ENCODE measurements at places on chromosomes 7 and 10.

- DNase-seq: no peak
Observed at GRCh38 chr7:40329601-40330153, 194.9 kb downstream of the SUGCT start.

- DNase-seq: no peak
Observed at GRCh38 chr7:95059842-95060313, 152.5 kb downstream of the PPP1R9A start.

DNA sequence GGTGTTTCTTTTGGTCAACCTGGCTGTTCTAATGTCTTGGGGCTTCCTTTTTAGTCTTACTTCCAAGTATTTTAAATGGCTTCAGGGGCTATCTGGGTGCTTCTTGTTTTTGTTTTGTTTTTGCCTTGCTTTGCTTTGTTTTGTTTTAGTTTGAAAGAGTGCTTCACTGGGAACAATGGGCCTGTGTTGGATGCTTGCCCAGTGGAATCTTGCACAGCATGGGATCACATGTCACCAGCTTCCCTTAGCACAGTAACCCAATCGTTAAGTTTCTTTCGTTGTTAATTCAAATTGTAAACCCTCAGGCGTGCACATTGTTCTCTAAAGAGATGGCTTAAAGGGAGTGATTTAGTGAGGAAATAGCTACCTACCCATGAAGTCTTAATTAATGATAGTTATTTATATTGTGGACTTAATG, 8.9 kb downstream of the COL17A1 start:
- DNase-seq: no peak

GRCh38 chr10:88913788-88914187, 33.7 kb downstream of the STAMBPL1 start:
- no peak for DNase-seq
